RPMI8226 (cell line): ENCODE measurements at places on chromosomes 12 and 14.

DNA sequence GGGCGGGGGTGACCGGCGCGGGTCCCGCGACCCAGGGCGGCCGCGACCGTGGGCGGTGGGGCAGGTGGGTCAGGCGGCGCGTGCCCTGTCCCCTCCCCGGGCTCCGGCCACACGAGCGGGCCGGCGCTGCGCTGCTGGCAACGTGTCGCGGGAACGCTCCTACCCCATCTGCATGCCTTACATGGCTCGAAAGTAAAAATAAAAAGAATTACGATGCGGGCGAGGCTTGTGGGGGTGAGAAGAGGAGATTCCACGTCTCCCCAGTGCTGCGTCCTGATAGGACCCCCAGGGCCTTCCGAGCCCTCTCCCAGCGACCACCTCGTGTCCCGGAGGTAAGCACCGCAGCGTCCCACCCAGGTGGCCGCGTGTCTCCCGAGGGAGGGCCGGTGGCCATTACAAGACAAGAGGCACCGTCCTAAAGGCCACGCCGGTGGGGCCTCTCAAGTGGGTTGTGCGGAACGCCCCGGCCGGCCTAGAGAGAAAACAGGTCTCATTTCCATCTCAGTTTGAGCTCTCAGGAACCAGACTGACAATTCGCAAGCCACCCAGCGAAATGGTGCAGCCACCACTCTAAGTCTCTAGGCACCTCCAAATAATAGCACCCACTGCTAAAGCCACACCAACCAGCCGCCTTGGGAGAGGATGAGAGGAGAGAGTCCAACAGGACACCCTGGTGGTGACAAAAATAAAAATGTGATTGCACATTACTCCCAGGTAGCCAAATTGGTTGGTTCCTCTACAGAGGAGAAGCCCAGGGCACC is 612 bp upstream of the FOXN3 start:
- DNase-seq, result peak; percentile 78

GRCh38 chr14:56949828-56950227 is 139.5 kb upstream of the OTX2 start:
- DNase-seq, result peak; percentile 63

GRCh38 chr12:4292341-4293073 is 18.9 kb downstream of the CCND2 start:
- DNase-seq, result no peak

GRCh38 chr14:97977651-97978261 is 1180.6 kb downstream of the VRK1 start:
- DNase-seq, result peak; percentile 52

- DNase-seq, result peak; percentile 73
Observed at GRCh38 chr12:27821259-27821973, 41.4 kb upstream of the MANSC4 start.

DNA sequence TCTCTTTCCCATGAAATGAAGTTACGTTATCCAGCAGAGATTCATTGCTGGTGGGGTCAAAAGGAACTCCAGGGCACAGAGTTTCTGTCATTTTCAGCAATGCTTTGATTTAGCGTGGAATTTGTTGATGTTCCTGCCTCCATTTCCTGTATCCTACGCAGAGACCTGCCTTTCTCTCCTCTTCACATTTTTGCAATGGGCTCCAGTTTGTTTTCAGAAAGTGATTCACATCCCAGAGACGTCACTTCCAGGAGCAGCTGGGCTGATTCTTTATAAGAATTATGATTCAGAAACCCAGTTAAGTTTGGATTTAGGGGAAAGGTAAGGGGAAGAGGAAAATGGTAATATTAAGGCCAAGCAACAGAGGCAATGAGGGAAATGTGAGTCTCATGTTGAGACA is 11.6 kb downstream of the RNASE10 start:
- DNase-seq, result no peak

DNA sequence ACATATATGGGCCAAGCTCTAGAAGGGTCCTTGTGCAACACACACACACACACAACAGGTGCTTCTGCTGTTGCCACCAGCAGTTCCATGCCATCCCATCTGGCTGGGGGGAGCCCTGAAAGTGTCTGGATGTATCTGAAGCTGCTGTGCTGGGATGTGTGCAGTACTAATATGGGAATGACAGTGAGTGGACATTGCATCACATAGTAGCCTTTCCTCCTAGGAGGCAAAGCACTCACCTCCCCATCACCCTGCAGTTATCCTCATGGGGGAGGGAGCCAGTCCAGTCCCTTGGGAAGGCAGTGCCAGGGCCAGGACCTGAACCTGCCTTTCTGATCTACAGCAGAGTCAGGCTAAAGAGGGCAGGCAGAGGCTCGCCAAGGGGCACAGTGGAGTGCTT is 208.9 kb downstream of the CACNA1C start:
- no peak for DNase-seq

- peak; percentile 85 for DNase-seq
Observed at GRCh38 chr12:132489602-132490266, at the start of gene FBRSL1. Gene FBRSL1, plus strand, starts transcription at chr12:132490151.

GRCh38 chr14:53951243-53951626 is 5.4 kb downstream of the BMP4 start:
- DNase-seq, result no peak
